ENCODE measurements at places on chromosomes 6 and 20. TPM values are rescaled to one million over a fixed set of nuclear protein-coding genes. Genes with fewer than 3 reads are reported as not detected.

Gene TBX18
- polyA plus RNA-seq: not detected

Gene RIN2
- 23.6 TPM for polyA plus RNA-seq

Gene PXMP4
- 6.2 TPM for polyA plus RNA-seq

Gene DYNLT2
- polyA plus RNA-seq: 0.30 TPM

Gene CYP24A1
- 0.58 TPM for polyA plus RNA-seq

Gene SNAI1
- 0.04 TPM for polyA plus RNA-seq

Gene TRIM31
- polyA plus RNA-seq: 0.12 TPM

Gene TMEM14A
- 39.7 TPM for polyA plus RNA-seq

Gene COX4I2
- not detected for polyA plus RNA-seq

All from foreskin keratinocyte (primary cell).